ENCODE measurements at places on chromosomes 2 and 18. TPM values are rescaled to one million over a fixed set of nuclear protein-coding genes. Genes with fewer than 3 reads are reported as not detected.

Gene TUBA4B
- total RNA-seq = not detected

Gene HOXD8
- not detected for total RNA-seq

Gene SCN9A
- 0.64 TPM for total RNA-seq

Gene CD8A
- total RNA-seq = 2.2 TPM

Gene ZC3H8
- 17.2 TPM for total RNA-seq

Gene LYG1
- total RNA-seq = 2.2 TPM

Gene INPP4A
- total RNA-seq = 145 TPM

Gene NT5C1B
- not detected for total RNA-seq

Gene OR6B2
- total RNA-seq = not detected

Gene UGT1A3
- not detected for total RNA-seq

Gene HOXD4
- total RNA-seq = not detected

Gene ASTL
- total RNA-seq = 7.5 TPM

Gene TRAK2
- total RNA-seq = 34.3 TPM

Gene PSME4
- 48.8 TPM for total RNA-seq

Gene UPP2
- not detected for total RNA-seq

Gene LRRC30
- not detected for total RNA-seq

Gene NOSTRIN
- 0.73 TPM for total RNA-seq

Gene CMPK2
- 63.0 TPM for total RNA-seq

Gene SLC35F6
- 22.5 TPM for total RNA-seq

Gene OXER1
- 0.37 TPM for total RNA-seq

Gene FAM110C
- 0.11 TPM for total RNA-seq

Gene FIGN
- total RNA-seq = not detected

Gene VIL1
- not detected for total RNA-seq

Gene CCDC74A
- total RNA-seq = 3.1 TPM

Gene TMEM198
- 0.48 TPM for total RNA-seq

Gene GTF2A1L
- total RNA-seq = not detected

Gene MOB4
- 18.2 TPM for total RNA-seq

Gene CKAP2L
- total RNA-seq = 2.4 TPM

Gene VSNL1
- not detected for total RNA-seq

Gene PMAIP1
- total RNA-seq = 6.6 TPM

Gene SRD5A2
- not detected for total RNA-seq

Gene GPBAR1
- 0.80 TPM for total RNA-seq

Gene PPP1R1C
- total RNA-seq = not detected

Gene RAD51AP2
- total RNA-seq = not detected

Gene ZSCAN30
- 16.1 TPM for total RNA-seq

Gene FSHR
- not detected for total RNA-seq

Gene MEP1B
- total RNA-seq = 0.32 TPM

Gene RAB17
- not detected for total RNA-seq

Gene FABP1
- total RNA-seq = not detected

Gene L3MBTL4
- total RNA-seq = 0.51 TPM

Gene TEKT4
- total RNA-seq = not detected

Gene EIF2AK2
- total RNA-seq = 26.0 TPM

Gene C1GALT1C1L
- total RNA-seq = not detected

Gene FER1L5
- total RNA-seq = not detected

Gene SIX2
- total RNA-seq = not detected

Gene REG3A
- not detected for total RNA-seq

Gene LRATD1
- total RNA-seq = not detected

Gene ECEL1
- total RNA-seq = not detected

Gene BBS5
- 1.9 TPM for total RNA-seq

Gene ABCB11
- total RNA-seq = not detected

Gene STARD6
- not detected for total RNA-seq

Gene IL36RN
- not detected for total RNA-seq

Gene CDCA7
- 0.46 TPM for total RNA-seq

Gene ALPG
- total RNA-seq = not detected

Gene SEMA4F
- 23.6 TPM for total RNA-seq

Gene ITPRIPL1
- 1.2 TPM for total RNA-seq

Gene PCARE
- not detected for total RNA-seq

All from naive thymus-derived CD4-positive, alpha-beta T cell (primary cell).